EH (cell line): ENCODE measurements at places on chromosomes 11 and 22.

DNA sequence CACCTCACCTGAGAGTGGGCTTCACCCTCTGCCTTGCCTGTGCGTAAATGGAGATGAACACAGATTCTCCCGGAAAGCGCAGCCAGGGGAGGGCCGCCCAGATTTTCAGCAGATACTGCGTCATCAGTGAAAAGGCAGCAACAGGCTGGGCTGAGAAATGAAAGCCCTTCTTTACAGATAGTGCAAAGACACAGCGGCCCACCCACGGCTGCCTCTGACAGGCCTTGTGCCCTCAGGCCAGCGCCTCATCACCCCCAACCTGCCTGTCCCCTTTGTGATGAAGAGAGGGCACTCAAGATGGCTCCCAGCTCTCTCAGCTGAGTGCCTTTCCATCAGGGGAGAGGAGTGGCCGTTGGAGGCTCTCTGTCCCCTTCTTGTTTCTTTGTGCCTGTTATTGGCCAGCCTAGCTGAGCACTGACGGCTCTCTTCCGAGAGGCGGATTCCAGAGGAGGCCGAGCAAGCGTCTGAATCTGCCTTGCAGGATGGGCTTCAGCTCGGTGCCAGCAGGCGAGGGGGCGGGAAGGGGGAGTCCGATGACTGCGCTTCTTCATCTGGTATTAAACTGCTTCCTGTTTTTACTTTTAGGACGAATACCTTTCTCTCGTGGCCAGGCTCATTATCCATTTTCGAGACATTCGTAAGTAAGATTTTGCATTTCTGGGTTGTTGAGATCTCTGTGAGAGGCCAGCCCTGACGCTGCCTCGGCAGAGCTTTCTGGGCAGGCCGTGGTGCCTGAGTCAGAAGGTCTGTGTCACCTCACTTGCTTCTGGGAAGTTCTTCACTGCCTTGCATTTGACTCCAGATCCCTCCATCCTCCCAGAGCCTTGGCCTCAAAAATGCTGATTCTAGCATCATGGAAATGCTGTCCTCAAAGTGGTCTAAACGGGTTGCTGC, 43.7 kb downstream of the MED15 start:
- DNase-seq: peak; percentile 90

DNA sequence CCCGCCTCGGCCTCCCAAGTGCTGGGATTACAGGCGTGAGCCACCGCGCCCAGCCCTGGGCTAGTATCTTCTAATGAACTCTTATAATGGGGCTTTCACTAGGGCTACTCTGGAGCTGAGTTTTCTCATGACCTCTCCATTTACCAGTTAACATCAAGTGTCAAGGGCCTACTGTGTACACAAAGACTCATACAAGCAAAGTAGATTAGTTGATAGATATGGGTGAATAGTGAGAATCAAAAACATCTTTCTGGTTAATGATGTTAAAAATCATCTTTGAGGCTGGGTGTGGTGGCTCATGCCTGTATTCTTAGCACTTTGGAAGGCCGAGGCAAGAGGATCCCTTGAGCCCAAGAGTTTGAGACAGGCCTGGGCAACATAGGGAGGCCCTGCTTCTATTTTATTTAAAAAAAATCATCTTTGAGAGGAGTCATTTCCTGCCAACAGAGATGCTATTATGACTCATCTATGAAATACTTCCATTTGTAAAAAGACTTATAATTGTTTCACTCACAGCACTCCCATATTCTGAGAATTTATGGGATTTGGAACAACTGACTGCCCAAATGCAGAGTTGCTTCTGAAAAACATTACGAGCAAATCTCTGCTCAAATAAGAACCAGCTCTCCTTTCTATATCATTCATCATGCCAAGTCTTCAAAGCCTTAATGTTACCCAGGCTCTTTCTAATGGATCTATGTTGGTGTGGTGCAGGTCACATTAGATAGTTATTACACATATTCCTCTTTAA, 57.0 kb downstream of the GDPD4 start:
- DNase-seq: peak; percentile 89

DNA sequence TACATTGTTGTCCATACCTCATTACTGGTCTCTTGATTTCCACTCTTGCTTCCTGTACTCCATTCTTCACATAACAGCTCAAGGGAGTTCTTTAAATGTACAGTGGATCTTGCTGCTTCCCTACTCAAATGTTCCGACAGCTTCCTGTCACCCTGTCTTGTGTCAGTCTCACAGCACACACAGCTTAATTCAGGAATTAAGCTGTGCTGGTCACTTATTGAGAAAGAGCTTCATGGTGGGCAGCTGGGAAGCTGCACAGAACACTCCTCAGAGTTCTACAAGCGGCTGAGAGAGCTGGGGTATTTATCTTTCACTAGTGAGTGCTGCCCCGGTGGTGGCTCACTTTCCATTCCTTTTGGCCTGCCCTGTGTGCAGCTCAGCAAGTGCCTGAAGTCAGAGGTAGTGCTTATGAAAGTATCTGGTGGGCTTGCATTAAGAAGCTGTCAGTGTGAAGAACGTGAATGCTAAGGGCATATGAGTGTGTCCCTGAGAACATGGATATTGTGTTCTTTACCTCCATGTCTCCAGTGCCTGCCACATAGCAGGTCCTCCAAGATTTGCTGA, 48.7 kb downstream of the KCNQ1OT1 start:
- no peak for DNase-seq

GRCh38 chr22:26756675-26757293, 99.4 kb downstream of the MIAT start:
- DNase-seq: peak; percentile 51

DNA sequence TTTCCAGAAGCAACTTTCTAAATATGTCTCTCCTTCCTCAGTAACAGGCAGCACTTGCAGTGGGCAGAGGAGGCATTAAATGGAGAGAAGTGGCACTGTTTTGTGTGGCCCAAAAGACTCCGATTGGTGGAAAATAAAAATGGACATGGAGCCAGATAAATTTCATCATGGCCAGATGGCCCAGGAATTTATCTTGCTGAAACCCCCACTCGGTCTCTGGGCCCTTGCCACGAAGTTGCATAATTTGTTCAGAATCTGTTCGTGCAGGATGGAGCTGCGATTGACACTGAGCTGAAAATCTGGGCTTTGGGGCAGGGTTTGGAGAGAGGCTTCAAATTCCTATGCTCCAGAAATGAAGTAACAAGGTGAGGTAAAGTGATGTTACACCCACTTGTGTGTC, 65.5 kb downstream of the C11orf91 start:
- DNase-seq: peak; percentile 58

GRCh38 chr11:94968334-94968958, 4.9 kb downstream of the CWC15 start:
- peak; percentile 74 for DNase-seq

- no peak for DNase-seq
These were observed 13.4 kb upstream of the ST14 start for GRCh38 chr11:130145975-130146776.

- no peak for DNase-seq
These were observed 18.1 kb upstream of the RFPL2 start for GRCh38 chr22:32222991-32223390.
